ENCODE measurements at places on chromosomes 6 and 20. TPM values are rescaled to one million over a fixed set of nuclear protein-coding genes. Genes with fewer than 3 reads are reported as not detected.

The ARMC12 gene
- 0.59 TPM for total RNA-seq

The C4A gene
- total RNA-seq, result 7.2 TPM

The ENPP4 gene
- 10.0 TPM for total RNA-seq

DNA sequence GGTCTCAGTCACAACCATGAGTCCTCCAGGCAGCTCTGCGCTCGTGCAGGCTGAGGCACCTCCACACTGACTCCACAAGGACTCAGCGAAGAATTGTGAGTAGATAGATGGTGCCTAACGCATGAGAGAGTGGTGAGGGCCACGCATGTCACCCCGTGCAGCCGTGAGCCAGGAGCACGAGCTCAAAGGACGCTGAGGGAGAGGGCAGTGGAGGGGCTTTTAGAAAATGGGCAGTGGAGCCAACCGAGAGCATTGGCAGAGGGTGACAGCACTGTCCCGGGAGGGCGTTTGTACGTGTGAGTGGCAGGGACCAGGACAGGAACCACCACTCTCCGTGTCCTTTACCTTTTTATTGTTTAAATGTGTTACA is 105.6 kb downstream of the PSMB1 start:
- no peak overlapping the region for H3K4me3 ChIP-seq
- H3K36me3 ChIP-seq, result no peaks in the 10 kb centered on the region
- H3K4me1 ChIP-seq, result no peaks in the 10 kb centered on the region

GRCh38 chr6:30894381-30894780 is 10.1 kb downstream of the DDR1 start:
- no peaks in the 10 kb centered on the region for H3K4me1 ChIP-seq
- peak; percentile 43 for DNase-seq

- DNase-seq, result no peak
- no peaks in the 10 kb centered on the region for H3K4me1 ChIP-seq
- peaks cover 42% of the 10 kb centered on the region for H3K36me3 ChIP-seq
Observed at GRCh38 chr6:20479526-20479925, 54.7 kb upstream of the CDKAL1 start.

- H3K4me3 ChIP-seq, result peak overlapping the region; percentile 67
- H3K27me3 ChIP-seq, result no peaks in the 10 kb centered on the region
- DNase-seq, result no peak
- no peaks in the 10 kb centered on the region for H3K36me3 ChIP-seq
- peaks cover 26% of the 10 kb centered on the region for H3K4me1 ChIP-seq
Observed at GRCh38 chr6:3355358-3356055, 96.8 kb downstream of the PSMG4 start.

- no peak overlapping the region for H3K27ac ChIP-seq
- DNase-seq, result no peak
- no peak overlapping the region for H3K4me3 ChIP-seq
- H3K27me3 ChIP-seq, result no peaks in the 10 kb centered on the region
- peaks cover 10% of the 10 kb centered on the region for H3K4me1 ChIP-seq
- no peaks in the 10 kb centered on the region for H3K36me3 ChIP-seq
Observed at GRCh38 chr6:84808491-84809061, 44.2 kb upstream of the TBX18 start.

DNA sequence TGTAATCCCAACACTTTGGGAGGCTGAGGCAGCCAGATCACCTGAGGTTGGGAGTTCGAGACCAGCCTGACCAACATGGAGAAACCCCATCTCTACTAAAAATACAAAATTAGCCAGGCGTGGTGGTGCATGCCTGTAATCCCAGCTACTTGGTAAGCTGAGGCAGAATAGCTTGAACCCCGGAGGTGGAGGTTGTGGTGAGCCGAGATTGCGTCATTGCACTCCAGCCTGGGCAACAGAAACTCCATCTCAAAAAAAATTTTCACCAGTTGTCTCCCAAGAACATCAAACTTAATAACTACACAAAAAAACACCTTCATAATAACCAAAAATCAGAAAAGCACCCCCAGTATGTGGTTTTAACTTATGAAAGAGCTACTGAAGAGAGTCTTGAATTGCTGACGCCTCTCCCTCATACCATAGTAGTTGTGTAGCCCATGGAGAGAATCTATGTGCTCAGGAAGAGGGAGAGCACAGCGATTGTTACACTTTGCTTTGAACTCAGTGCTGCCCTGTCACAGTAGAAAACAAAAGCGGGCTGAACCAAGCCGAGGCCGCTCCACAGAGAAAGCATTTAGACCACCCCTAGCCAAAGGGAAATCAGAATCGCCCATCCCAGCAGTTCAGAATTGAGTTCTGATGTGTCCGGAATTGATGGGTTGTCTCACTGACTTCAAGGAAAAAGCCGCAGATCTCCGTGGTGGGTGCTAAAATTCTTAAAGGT is 42.0 kb upstream of the GMPR start:
- peaks cover 8% of the 10 kb centered on the region for H3K4me1 ChIP-seq
- H3K27me3 ChIP-seq, result peaks cover 13% of the 10 kb centered on the region
- no peaks in the 10 kb centered on the region for H3K36me3 ChIP-seq
- H3K4me3 ChIP-seq, result no peak overlapping the region

- peaks cover 17% of the 10 kb centered on the region for H3K36me3 ChIP-seq
- no peaks in the 10 kb centered on the region for H3K27me3 ChIP-seq
- H3K27ac ChIP-seq, result peak overlapping the region; percentile 23
- peaks cover 15% of the 10 kb centered on the region for H3K4me1 ChIP-seq
Observed at GRCh38 chr6:116106146-116106545, 5.5 kb downstream of the NT5DC1 start.
